ENCODE measurements at places on chromosomes 6 and 20.

GRCh38 chr6:150606168-150606591 lies 6.5 kb downstream of the PLEKHG1 start:
- no peak for DNase-seq

DNA sequence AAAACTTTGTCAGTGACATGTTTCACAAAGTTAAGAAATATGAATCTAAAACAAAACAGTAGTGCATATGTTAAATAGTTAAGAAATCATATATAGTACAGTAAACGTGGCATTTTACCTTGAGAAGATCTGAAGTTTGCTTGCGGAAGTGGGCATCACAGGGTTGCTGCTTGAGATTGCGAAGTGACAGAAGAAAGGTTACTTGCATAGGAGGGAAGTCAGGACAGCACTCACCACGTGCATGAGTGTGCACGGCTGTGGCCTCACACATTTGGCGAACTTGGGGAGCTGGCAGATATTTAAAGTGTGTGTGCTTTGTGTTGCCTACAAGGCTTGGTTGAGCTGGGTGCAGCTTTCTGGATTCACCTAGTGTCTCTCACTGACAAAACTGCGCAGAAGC lies 431.5 kb upstream of the ARID1B start:
- DNase-seq: no peak

DNA sequence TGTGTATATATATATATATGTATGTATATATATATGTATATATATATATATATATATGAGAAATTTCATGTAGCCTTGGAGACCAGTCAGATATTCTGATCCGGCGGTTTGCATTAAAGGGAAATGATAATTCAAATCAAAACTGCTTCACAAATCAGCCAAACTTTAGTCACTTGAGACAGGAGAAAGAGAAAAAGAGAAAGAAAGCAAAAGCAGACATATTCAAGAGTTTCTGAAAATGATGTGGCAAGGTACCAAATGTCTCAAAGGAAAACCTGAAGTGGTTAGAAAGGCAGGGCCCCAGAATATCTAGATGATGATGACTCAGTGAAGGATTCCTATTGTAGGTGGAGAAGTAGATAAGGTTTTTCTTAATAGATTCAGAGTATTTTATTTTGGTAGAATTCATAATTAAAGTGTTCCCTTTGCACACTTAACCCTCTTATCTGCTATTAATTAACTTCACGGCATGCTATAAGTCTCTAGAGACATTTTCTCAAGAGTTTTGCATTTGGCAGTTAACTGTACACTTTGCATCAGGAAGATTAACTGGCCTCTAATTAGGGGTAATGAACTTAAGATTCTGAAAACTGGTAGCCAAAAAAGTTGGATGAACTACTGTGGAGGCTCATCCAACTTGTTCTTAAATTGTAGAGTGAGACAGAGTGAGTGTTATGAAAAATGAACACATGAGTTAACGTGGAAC lies 50.1 kb upstream of the ASF1A start:
- DNase-seq: no peak

- DNase-seq: no peak
Measured at GRCh38 chr20:35506872-35507638, 22.4 kb downstream of the C20orf173 start.

GRCh38 chr6:106083618-106084017 lies 2.5 kb upstream of the PRDM1 start:
- DNase-seq: no peak

DNA sequence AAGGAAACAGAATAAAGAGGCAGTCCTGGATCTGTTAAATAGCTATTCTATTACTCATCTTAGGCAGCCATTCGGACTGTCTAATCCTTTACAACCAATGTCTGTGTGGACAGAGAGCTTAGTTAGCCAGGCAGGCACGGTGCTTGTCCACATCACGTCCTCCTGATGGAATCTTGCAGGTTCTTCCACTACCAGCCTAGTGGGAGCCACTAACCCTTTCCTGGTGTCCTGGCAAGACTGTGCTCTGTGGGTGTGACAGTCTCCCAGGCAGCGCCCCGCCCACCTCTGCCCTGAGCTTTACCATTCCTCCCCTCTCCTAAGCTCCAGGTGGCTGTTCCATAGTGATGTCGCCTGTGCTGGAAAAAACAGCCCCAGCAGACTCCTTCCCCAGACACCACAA lies 78.3 kb upstream of the CLDN20 start:
- DNase-seq: peak; percentile 67

GRCh38 chr20:33840160-33840559 lies 29.0 kb downstream of the CHMP4B start:
- DNase-seq: no peak

DNA sequence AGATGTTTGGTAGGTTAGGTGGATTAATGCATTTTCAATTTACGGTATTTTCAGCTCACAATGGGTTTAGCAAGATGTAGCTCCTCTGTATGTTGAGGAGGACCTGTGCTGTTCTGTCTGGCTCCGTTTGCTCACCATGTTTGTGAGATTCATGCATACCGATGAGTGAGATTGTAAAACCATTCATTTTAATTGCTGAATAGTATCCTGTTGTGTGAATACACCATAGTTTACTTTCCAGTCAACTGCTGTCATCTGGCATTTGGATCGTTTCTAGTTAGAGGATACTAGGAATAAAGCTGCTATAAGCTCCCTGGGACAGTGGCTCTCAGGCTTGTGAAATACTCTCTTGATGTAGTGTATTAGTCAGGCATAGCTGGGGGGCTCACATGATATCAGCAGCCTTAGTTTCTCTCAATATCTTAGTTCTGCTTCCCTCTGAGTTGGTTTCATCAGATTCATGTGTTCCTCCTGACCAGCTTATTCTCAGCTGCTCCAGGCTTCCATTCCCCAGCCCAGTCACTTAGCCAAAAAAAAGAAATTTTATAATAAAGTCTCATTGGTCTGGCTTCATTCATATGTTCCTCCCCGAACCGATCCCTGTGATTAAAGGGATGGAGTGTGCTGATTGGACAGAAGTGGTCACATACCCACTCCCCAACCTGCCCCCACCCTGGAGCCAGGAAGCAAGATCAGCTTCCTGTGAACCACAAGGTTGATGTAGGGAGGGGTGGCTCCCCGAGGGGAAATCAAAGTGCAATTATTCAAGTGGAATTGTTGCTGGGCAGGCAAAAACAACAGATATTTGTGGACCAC lies 10.9 kb upstream of the B4GALT5 start:
- DNase-seq: no peak
